ENCODE measurements at places on chromosomes 11 and 22.

- DNase-seq, result no peak
These were observed 460.9 kb upstream of the KIRREL3 start for GRCh38 chr11:127461241-127462064.

DNA sequence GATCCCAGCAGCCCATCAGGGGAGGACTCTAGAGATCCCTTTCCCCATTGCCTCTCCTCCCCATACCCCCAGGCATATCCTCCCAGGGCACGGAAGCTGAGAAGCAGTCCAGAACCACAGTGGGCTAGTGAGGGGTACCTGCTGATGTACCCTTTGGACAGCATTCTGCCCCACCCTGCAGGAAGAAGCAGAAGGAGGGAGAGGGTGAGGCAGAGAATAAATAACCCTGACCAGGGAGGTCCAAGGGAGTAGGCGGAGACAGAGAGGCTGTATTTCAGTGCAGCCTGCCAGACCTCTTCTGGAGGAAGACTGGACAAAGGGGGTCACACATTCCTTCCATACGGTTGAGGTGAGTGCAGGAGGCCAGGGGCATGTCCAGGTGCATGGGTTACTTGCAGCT lies at the start of gene OR51E1:
Gene OR51E1, plus strand, starts transcription at position 301 of the 400 bp plus-strand sequence. CDS start 8,545 bp downstream, outside the sequence.
- no peak for DNase-seq

GRCh38 chr22:23467721-23468294 lies 112.3 kb downstream of the IGLL1 start:
- no peak for DNase-seq

GRCh38 chr11:126304457-126305075 lies 706 bp downstream of the DCPS start:
- DNase-seq, result no peak

DNA sequence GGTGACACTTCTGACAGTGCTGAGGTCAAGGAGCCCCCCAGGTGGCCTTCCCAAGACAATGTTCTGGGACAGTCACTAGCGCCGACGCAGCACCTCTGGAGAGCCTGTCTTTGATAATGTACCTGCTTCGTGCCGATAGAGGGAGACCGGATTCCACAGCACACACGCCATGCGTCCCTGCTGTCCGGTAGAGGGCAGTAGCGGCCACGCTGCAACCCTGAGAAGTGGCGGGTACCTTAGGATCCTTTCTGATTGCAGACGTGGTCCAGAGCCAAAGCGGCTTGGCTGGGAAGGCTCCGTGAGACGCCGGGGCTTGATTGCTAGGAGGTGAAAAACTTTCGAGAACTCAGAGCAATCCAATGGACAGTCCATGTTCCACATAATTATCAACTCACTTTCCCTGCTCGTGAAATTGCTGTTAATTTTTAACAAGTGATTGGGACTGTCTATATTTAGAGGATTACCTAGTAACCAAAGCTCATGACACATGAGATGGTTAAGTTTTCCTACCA lies 11.4 kb upstream of the BARX2 start:
- DNase-seq, result peak; percentile 58

DNA sequence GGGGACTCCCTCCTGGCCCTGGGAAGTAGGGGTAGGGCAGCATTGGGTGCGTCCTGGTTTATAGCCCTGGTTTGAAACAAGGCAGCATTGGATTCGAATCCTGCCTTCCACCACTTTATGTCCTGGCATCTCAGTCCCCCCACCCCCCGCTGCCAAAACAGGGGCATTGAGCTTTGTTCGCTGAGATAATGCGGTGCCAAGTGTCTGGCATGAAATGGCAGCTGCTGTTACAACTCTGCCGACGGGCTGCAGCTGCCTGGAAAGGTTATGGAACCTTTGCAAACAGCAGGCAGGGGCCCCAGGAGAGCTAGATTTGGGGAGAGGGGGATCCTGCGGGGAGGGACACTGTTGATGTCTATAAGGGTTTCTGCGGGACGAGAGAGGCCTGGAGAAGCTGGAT lies 1.9 kb downstream of the TST start:
- DNase-seq, result no peak

DNA sequence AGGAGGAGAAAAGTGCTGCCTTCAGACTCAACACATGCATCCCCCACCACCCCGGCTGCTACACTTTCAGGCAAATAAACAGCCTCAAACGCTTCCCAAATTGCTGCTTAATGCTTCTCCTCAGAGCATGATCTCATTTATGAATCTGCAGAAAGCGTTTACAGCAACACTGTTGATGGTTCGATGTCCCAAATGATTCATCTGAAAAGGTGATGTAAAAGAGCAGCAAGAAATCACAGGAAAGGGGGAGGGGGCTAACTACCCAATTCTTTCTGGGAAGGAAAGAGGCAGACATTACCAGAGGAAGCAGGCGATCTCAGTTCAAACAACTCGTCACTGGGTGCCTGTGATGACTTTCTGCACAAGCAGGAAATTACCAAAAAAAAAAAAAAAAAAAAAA lies 119.6 kb downstream of the TENM4 start:
- DNase-seq, result no peak

DNA sequence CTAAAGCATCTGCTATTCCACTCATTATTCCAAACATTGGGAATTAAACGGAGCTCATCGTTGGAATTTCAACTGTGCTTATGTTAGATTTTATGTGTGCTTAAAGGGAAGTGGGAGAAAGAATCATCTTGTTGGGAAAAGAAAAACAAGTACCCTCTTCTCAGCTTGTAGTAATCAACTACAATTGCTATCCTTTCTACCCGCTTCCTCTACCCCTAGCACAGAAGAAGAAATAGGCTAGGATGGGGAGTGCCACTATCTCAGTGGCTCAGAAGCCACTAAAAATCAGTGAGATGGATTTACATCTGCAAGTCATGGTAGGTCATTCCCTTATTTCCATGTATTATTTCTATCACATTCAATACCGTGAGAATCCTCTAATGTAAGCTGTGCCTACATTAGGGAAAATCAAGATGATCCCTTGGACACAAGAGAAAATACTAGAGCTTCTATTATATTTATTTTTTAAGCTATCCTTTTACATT lies 97.9 kb upstream of the CD44 start:
- DNase-seq, result no peak

DNA sequence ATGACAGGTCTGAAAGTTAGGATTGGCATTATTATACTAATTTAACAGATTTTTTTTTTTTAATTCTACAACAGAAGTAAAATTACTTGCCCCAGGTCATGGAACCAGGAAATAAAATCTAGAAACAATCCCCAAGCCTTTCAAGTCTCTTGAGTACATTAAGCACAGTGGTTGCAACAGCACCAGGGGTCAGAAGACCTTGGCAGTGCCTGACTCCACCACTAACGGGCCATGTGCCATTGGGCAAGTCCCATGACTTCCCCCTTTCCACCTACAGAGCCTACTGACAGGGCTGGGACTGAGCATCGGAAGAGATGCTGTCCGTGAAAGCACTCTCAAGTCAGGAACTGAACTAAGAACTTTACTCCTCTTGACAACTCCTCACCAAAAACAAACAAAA lies 98.6 kb upstream of the AKIP1 start:
- no peak for DNase-seq

DNA sequence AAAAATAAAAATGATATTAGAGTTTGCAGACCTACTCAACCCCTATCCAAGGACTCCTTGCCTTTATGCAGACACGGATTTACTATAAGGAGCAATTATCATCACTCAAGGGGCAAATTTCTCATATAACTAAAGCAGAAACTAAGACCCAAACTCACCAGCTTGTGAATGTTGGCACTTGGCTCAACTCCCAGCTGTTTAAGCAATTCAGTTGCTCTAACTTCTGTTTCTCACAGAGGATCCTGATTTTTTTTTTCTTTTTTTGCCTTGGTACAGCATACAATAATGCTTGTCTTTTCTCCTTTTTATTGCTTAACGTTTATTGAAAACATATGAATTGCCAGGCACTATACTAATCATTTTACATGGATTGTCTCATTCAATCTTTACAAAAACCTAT lies 9.6 kb upstream of the CBLIF start:
- DNase-seq, result no peak

- DNase-seq, result no peak
These were observed 47.8 kb downstream of the FLRT1 start for GRCh38 chr11:64083398-64084080.

All from anterior cingulate cortex (tissue), 58 donors.